ENCODE measurements at places on chromosomes 5 and 9.

GRCh38 chr9:93897075-93897970 lies 57.8 kb downstream of the BARX1 start:
- no peak for DNase-seq

- no peak for DNase-seq
Measured at GRCh38 chr9:87795178-87795577, 69.3 kb downstream of the CTSL start.

DNA sequence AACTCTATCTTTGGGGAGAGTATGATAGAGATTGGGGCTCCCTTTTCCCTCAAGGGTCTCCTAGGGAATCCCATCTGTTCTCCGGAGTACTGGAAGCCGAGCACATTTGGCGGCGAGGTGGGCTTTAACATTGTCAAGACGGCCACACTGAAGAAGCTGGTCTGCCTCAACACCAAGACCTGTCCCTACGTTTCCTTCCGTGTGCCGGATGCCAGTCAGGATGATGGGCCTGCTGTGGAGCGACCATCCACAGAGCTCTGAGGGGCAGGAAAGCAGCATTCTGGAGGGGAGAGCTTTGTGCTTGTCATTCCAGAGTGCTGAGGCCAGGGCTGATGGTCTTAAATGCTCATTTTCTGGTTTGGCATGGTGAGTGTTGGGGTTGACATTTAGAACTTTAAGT lies 21.5 kb downstream of the PTGS1 start:
- DNase-seq = no peak

GRCh38 chr9:94648185-94648584 lies 8.9 kb upstream of the FBP1 start:
- no peak for DNase-seq

- DNase-seq = peak; percentile 25
Measured at GRCh38 chr9:4862506-4863250, 69.9 kb downstream of the RCL1 start.

- DNase-seq = no peak
Measured at GRCh38 chr5:140246378-140247122, 56.4 kb downstream of the PFDN1 start.

GRCh38 chr9:73531051-73531532 lies 379.4 kb downstream of the ANXA1 start:
- DNase-seq = no peak

DNA sequence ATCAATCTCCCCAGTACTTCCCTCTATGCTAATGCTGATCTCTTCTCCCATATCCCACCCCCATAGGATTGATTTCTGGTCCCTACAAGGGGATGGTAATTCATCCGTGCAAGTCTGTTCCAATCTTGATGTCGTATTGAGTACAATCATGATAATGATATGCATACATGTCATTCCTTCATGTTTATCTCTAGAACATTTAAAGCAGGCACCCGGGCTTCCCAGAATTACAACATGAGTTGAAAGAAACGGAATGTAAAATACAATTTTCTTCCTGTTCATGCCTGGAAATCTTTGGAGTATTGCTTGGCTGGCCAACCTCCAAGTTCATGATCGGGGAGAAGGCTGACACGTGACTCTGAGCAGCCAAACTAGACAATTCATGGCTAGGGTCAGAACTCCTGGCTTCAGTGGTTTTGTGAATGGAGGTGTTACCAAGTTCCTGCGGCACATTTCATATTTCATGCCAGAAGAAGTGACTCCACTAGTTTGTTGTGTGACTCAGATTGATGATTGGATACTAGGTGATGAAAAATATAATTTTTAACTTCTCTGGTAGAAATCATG lies 66.6 kb downstream of the C9orf152 start:
- peak; percentile 54 for DNase-seq

GRCh38 chr5:160694896-160695295 lies 157.1 kb downstream of the ATP10B start:
- DNase-seq = no peak

GRCh38 chr9:25442526-25442925 lies 235.7 kb downstream of the TUSC1 start:
- DNase-seq = no peak

GRCh38 chr9:131982671-131983239 lies 96.9 kb downstream of the MED27 start:
- DNase-seq = no peak

- no peak for DNase-seq
Measured at GRCh38 chr9:122134822-122135528, 24.6 kb downstream of the NDUFA8 start.

GRCh38 chr9:92561374-92562330 lies 25.9 kb upstream of the ECM2 start:
- DNase-seq = no peak

DNA sequence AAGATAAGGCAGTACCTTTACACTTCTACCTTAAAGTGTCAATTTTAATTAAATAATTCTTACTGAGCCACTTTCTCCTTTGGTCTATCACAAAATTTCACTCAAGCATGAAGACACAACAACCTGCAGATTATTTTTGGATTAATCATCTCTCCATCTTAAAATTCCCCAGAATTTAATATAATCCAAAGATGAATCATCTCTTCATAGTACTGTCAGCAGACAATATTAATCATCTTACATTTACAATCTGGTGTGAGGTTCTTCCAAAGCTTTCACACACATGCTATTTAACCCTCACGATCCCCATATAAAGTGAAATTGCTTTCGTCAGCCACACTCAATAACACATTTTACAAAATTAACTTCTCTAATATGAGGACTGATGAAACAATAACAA lies 43.0 kb downstream of the LHFPL2 start:
- DNase-seq = no peak

DNA sequence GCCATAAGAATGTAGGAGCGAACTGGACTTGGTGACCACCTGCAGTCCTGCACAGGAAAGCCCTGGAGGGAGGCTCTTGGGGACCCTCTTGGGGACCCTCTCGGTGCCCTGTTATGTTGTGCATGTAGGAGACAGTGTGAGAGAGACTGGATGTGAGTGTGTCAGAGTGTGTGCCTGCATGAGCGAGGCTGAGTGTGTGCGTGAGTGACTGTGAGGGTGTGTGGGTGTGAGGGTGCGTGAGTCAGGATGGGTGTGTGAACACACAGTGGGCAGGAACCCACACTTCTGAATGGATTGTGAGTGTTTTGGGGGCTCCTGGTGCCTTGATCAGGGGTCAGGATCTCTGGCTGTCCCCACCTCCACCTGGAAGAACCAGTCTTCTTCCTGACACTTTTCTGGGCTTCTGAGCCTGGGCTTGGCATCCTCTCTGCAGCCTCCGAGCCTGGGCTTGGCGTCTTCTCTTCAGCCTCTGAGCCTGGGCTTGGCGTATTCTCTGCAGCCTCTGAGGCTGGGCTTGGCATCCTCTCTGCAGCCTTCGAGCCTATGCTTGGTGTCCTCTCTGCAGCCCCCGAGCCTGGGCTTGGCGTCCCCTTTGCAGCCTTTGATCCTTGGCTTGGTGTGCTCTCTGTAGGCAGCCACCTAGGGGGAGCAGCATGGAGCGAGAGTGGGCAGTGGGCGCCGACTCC lies 25.6 kb upstream of the ANKRD33B start:
- DNase-seq = no peak

- DNase-seq = no peak
Measured at GRCh38 chr5:158898185-158899177, 201.2 kb downstream of the EBF1 start.

DNA sequence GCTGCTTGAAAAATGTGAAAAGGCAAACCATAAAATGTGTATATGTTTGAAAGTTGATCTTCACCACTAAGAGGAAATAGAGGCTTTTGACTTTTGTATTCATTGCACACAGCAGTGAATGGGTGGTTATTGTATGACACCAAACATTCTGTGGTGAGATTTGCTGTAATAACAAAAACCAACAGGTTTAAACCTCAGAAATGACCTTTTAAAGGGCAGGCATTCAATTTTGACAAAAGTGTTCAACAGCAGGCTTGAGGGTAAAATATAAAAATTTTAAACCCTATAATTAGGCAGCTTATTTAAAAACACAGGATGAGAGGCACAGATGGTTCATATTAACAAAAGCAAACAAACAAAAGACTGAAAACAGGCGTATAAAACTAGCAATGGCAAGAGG lies 128.1 kb upstream of the NUDT12 start:
- no peak for DNase-seq

DNA sequence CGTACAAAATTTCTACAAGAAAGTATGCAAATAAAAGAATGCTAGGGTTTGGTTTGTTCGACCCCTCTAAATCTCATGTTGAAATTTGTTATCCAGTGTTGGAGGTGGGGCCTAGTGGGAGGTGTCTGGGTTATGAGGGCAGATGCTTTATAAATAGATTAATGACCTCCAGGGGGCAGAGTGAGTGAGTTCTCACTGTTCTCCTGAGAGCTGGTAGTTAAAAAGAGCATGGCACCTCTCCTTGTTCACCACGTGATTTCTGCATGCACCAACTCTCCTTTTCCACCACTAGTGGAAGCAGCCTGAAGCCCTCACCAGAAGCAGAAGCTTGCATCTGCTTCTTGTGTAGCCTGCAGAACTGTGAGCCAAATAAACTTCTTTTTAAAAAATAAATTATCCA lies 50.4 kb upstream of the FAM170A start:
- peak; percentile 49 for DNase-seq

- no peak for DNase-seq
Measured at GRCh38 chr9:119810645-119811429, 441.6 kb upstream of the BRINP1 start.

- no peak for DNase-seq
Measured at GRCh38 chr5:141674747-141675146, 7.3 kb downstream of the ARAP3 start.

DNA sequence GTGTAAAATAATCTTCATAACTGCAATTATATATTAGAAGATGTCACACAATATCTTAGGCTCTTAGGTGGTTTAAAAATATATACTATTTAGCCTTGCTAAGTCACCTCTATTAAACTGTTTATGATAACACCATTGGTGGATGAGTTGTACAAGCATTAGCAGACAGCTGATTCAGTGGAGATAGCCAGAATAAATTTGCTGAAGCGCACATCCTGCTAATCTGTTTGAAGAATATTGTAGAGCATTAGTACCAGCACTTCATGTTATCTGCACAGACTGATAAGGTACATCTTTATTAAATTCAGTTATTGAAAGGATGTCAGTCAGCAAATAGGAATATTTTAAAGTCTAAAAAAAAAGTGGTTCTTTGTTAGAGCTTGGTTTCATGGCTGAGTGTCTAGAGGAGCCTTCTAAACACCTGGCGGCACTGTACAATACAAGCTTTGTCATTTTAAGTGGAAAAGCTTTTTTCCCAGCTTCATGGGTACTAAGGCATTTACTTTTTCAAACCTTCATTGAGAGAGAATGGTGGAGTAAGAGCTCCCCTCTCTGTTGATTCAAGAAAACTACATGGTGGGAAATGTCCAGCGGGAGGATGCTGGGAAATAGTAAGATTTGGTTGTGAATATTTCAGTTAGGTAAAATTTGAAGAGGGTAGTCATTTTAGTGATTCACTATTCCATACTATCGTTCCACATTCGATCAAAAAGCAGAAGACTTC lies 275.1 kb downstream of the SLF1 start:
- DNase-seq = no peak

- DNase-seq = no peak
Measured at GRCh38 chr5:66739021-66739420, 142.8 kb downstream of the MAST4 start.

- no peak for DNase-seq
Measured at GRCh38 chr5:181099602-181100086, 31.3 kb downstream of the OR2V1 start.

DNA sequence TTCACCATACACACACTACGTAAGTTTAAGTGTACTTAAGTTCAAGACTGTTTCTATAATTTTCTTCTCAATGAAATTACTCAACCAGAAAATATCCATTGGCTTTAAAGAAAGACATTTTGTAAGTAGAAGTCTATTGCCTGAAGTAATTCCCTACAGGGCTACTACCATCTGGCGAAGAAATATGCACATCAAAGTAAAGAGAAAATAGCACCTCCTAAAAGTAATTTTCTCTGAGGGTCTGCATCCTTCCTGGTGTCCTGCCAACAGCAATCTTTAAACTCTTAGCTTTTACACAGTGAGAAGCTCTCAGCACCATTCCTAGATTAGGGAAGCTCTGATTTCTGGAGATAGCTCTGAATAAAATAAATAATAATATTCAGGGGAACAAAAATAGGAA lies 498.5 kb upstream of the TYRP1 start:
- no peak for DNase-seq

- no peak for DNase-seq
Measured at GRCh38 chr5:167822241-167822640, 469.2 kb upstream of the WWC1 start.

GRCh38 chr5:157821822-157822622 lies 36.9 kb downstream of the CLINT1 start:
- no peak for DNase-seq

DNA sequence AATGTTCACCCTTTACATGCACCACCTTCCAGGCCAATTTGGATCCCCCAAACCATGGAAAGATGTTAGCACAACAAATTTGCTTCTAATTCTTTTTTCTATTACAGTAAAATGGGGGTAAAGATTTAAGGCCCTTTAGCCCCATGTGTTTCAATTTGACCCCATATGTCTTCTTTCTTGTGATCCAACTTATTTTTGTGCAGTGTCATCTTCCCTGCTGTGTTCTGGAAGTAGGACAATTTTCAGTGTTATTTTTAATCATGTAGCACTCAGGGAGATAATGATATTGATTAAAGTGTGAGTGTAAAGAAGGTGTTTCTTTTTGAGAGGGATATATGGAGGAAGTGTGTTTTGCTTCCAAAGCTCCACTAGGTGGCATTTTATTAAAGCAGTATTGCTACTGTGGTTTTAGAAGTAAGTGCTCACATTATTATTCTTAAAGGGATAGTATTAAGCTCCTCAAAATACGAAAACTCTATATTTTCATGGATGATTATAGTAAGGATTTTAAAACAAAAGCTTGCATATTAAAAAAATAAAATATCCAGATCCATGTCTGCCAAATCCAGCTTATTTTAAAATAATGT lies 118.7 kb upstream of the ATP10B start:
- DNase-seq = no peak

DNA sequence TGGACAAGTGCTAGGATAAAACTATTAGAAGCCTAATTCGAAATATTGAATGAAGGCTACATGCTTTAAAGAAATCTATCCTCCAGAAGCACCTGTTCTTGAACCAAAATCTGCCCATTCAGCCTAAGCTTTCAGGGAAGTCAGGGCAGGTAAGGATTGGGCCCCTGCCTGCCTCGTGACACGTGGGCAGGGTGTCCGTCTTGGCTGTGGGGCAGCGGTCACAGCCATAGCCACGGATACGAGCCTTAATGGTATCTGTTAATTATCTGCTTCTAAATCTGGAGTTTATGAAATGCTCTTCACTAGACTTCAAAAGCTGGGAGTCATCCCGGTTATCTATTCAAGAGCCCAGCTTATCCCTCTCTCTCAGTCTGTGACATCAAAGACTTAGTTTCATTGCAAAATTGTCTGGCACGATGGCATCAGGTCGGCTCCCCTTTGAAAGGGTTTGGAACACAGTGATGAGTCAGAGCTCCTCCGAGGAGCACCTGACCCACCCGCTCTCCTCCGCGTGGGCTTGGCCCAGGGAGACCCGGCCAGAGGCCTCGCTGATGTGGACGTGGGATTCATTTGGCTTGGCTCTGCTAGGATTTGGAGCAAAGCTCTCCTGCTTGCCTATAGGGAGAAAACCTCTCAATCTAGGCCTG lies 135.9 kb downstream of the MACROH2A1 start:
- no peak for DNase-seq

- DNase-seq = no peak
Measured at GRCh38 chr5:41279040-41279439, 65.7 kb upstream of the C6 start.

- DNase-seq = no peak
Measured at GRCh38 chr5:83559118-83559785, 87.7 kb downstream of the VCAN start.

All from body of pancreas (tissue), 4 donors.